AG09319 (cell line): ENCODE measurements at places on chromosomes 11 and 22.
A peak's percentile ranks its signal among the peaks of the same experiment; 100 is the strongest.

- no peak for DNase-seq
These were observed 373.4 kb downstream of the JRKL start for GRCh38 chr11:96763244-96763643.

DNA sequence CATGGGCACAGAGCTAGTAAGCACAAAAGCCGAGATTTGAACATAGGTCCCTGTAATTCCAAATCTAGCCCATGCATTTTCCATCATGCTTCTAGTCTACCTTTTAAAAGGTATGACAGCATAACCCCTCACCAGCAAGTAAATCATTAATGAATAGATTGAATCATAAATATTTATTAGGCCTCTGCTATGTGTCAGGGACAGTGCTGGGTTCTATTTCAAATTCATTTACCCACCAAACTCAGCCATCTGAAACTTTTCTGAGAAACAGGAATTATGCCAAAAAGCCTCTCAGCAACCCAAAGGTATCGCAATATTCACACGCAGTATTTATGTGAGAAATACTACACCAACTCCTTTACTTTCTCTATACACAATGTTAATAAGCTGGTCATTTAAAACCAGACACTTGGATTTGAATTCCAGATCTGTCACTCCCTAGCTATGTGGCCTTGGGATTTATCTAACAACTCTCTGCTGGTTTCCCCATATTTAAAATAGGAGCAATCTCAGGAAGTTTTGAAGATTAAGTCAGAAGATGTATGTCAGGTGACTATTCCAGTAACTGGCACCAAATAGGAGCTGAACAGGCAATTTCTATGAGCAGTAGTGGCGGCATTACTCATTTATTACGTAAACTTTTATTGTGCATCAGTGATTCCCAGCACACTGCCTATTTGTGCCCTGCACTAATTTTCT lies 191.4 kb downstream of the TENM4 start:
- no peak for DNase-seq

DNA sequence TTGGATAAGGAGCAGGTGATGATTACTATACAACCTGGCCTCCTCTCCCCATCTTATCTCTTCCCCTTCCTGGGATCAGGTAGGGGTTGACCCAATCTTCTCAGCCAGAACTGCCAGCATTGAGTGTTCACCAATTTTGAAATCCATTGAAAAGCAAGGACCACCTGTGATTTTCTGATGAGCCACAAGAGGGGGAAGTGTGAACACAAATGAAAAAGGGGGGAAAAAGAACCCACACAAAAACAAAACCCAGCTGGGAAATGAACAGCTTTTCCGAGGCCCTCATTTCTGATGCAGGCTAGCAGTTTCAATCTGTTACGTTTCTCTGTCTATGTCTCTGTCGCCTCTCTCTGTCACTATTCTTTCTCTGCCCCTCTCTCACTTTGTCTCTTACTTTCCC lies 161.9 kb downstream of the INSC start:
- no peak for DNase-seq

GRCh38 chr11:22244986-22245592 lies 52.2 kb downstream of the ANO5 start:
- peak; percentile 7 for DNase-seq

DNA sequence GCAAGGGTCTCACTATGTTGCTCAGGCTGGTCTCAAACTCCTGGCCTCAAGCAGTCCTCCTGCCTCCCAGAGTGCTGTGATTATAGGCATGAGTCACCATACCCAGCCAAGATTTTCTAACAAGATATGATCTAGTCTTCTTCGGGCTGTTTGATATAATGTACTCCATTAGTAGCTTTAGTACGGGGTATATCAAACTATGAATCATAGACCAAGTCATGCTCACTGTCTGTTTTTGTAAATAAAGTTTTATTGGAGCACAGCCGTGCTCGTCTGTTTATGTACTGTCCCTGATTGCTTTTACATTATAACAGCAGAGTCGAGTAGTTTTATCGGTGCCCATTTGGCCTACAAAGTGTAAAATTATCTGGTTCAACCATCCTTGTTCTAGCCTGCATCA lies 43.9 kb upstream of the GRIK4 start:
- no peak for DNase-seq
